ENCODE measurements at places on chromosomes 5 and 9. TPM values are rescaled to one million over a fixed set of nuclear protein-coding genes. Genes with fewer than 3 reads are reported as not detected.

TTC16 gene
- not detected for polyA plus RNA-seq

TTLL11 gene
- polyA plus RNA-seq, result not detected

LAMC3 gene
- not detected for polyA plus RNA-seq

SV2C gene
- 53.8 TPM for polyA plus RNA-seq

NEURL1B gene
- not detected for polyA plus RNA-seq

CNTNAP3B gene
- 6.5 TPM for polyA plus RNA-seq

SPATA31A3 gene
- not detected for polyA plus RNA-seq

STKLD1 gene
- not detected for polyA plus RNA-seq

GABRA6 gene
- polyA plus RNA-seq, result 21.4 TPM

CTNNAL1 gene
- 9.5 TPM for polyA plus RNA-seq

GABRG2 gene
- 568 TPM for polyA plus RNA-seq

TRPM6 gene
- polyA plus RNA-seq, result not detected

GHR gene
- polyA plus RNA-seq, result 4.2 TPM
